ENCODE measurements at places on chromosomes 2 and 18.

DNA sequence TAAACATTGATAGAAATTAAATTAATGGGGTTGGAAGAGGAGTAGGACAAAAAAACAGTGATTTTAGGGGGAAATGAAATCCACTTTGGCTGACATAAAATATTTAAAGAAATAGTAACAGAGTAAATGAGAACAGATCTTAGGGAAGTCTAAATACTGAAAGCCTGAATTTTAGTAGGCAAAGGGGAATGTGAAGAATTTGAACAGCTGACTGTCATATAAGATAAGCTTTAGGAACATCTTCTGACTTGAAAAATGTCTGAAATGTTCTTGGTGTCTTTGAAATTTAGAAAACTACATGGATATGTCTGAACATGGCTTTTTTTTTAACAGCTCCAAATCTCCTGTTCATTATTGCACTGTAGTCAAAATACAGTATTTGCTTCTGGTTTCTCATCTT is 150.3 kb downstream of the CALCRL start:
- no peak overlapping the region for H3K27ac ChIP-seq
- H3K4me3 ChIP-seq, result no peak overlapping the region
- H3K36me3 ChIP-seq, result no peaks in the 10 kb centered on the region
- no peak for DNase-seq
- H3K27me3 ChIP-seq, result no peaks in the 10 kb centered on the region

GRCh38 chr2:176297067-176297466 is 27.8 kb downstream of the MTX2 start:
- H3K27me3 ChIP-seq, result no peaks in the 10 kb centered on the region
- H3K36me3 ChIP-seq, result no peaks in the 10 kb centered on the region
- no peak for DNase-seq
- no peaks in the 10 kb centered on the region for H3K4me1 ChIP-seq
- H3K4me3 ChIP-seq, result no peak overlapping the region

DNA sequence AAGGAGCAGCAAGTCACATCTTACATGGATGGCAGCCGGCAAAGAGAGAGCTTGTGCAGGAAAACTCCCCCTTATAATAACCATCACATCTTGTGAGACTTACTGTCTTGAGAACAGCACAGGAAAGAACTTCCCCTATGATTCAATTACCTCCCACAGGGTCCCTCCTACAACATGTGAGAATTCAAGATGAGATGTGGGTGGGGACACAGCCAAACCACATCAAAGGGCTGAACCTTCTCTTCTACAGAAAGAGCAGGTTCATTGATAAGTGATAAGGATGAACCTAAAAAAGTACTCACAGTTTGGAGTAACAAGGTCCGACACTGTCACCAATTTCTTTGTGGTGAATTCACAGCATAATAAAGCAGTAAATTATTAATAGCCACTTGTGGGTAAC is 422.2 kb upstream of the FSIP2 start:
- no peaks in the 10 kb centered on the region for H3K27me3 ChIP-seq
- H3K36me3 ChIP-seq, result no peaks in the 10 kb centered on the region
- H3K4me1 ChIP-seq, result no peaks in the 10 kb centered on the region
- H3K4me3 ChIP-seq, result no peak overlapping the region

DNA sequence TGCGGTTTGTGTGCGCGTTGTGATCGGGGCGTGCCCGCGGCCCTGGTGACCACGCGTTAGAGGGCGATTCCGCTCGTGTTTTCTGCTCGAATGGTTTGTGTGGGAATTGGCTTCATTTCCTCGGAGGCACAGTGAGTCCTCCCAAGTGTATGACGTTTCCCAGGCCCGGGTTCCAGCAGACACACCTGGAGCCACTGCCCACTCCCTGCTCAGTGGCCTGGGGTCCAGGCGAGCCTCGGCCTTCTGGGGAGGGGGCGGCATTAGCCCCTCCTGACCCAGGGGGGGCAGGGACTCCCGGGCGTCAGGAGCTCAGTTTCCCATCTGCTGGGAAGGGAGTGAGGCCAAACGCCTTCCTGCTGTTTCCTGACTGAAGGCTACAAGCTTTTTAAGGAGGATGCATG is 92.1 kb downstream of the NFATC1 start:
- no peak overlapping the region for H3K4me3 ChIP-seq
- no peaks in the 10 kb centered on the region for H3K36me3 ChIP-seq
- H3K27me3 ChIP-seq, result no peaks in the 10 kb centered on the region
- no peaks in the 10 kb centered on the region for H3K4me1 ChIP-seq
- no peak overlapping the region for H3K27ac ChIP-seq
- no peak for DNase-seq

DNA sequence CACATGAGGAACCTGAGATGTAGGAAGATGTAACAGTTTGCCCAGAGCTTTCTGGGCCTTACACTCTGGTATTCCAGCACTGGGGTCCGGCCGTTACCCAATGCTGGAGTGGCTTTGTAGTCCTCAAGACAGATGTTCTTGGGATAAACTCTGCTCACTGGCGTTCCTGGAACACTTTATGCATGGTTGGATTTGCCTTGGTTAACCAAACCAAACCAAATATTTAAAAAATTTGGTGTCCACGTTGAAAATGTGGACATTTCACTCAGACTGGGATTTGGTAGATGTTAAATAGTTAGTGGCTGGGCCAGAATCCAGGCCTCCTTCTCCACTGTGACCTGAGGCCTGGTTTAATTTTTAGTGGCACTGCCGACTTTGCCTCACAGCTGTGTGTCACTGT is 81.5 kb downstream of the ACOXL start:
- H3K27ac ChIP-seq, result no peak overlapping the region
- no peaks in the 10 kb centered on the region for H3K27me3 ChIP-seq
- peaks cover 4% of the 10 kb centered on the region for H3K4me1 ChIP-seq
- H3K4me3 ChIP-seq, result no peak overlapping the region
- no peak for DNase-seq

DNA sequence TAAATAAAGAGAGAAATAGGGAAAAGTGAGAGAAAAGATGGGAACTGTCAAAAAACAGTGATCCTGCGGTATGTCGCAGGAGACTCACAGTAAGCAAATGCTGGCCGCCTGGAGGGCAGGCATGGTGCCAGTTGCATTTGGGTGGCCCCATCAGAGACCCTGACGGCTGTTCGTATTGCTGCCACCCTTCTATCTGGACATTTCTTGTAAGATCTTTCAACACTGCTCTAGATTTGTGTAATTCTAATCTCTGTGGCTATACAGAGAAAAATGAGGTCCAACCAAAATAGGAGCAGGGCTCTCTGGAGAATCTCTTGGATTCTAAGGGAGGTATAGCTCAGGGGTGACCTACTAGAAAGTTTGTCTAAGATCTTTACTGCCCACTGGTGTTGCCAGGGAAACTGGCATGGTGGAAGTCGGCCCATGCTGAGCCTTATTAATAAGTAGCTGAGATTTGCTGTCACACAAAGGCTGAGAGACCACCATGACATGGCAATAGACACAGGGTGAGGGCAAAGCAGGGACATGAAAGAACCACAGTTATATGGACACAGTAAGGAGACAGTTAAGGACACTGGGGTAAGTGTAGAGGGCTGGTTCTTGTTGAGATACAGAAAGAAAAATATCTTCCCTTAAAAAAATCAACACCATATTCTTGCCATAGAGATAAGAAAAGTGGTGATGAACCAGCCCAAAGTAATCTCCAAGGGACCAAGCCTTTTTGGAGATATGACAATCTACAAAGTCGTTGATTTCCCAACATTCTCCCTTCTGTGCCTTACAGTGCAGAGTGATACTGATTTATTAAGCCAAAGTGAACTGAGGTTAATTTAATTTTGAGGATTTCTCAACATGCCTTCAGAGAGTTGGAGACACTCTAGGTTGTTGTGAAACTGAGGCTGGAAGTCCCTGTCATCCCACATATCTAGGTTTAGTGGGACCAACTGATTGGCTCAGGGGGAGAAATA is 26.4 kb upstream of the FZD7 start:
- no peaks in the 10 kb centered on the region for H3K36me3 ChIP-seq
- no peak for DNase-seq
- no peaks in the 10 kb centered on the region for H3K27me3 ChIP-seq
- H3K4me1 ChIP-seq, result no peaks in the 10 kb centered on the region

DNA sequence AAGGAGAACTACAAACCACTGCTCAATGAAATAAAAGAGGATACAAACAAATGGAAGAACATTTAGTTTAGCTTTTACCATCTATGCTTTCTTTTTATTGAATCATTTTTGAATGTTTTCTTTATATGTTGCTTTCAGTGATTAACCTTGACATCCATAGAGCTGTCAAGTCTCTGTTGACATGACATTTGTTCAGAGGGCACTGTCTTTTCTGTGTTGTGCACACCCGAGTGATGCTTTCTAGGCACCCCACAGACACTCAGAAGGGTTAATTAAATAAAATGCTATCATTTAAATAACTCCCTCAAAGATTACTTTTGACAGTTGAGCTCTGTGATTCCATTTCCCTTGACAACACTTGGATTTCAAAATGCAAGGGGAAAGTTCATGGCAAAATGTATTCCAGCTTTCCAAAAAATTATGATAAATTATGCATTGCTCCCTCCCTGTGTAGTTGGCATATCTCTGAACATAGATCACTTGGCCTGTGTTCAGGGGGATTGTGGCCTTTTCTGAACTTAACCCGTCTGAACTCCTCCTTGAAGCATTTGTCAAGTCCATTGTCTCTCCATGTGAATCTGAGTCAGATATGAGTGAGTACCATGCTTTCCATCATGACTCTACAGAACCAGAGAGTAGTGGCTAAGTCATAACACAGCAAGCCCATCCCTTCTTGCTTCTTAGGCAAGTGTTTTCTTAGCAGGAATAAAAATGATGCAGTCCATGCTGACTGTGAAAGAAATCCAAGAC is 372.6 kb downstream of the RPRM start:
- H3K4me3 ChIP-seq, result no peak overlapping the region
- H3K27me3 ChIP-seq, result no peaks in the 10 kb centered on the region
- no peaks in the 10 kb centered on the region for H3K4me1 ChIP-seq
- H3K36me3 ChIP-seq, result no peaks in the 10 kb centered on the region
- H3K27ac ChIP-seq, result no peak overlapping the region

DNA sequence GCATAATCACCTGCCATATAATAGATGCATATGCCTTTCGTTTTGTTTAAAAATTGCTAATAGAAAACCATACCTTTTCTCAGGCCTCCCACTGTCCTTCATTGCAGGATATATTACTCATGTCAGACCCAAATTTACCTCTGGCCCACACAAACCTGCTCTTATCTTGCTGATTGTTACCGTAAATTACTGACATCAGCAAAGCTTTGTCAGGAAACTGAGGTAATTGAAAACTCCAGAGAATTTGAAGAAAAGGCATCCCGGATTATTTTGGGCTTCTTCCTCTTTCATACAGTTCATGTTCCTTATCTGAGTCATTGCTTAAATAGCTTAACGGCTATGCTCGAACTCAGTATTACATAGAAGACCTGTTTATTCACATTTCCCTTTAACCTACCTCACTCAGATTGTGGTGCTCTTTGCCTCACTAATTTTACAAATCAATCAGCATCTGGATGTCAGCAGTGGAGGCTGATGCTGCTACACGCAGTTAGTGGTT is 145.7 kb downstream of the ZEB2 start:
- no peaks in the 10 kb centered on the region for H3K36me3 ChIP-seq
- peaks cover 6% of the 10 kb centered on the region for H3K4me1 ChIP-seq
- no peaks in the 10 kb centered on the region for H3K27me3 ChIP-seq
- no peak for DNase-seq
- no peak overlapping the region for H3K4me3 ChIP-seq

GRCh38 chr2:3189961-3190360 is 187.7 kb downstream of the EIPR1 start:
- no peak for DNase-seq
- no peaks in the 10 kb centered on the region for H3K36me3 ChIP-seq
- no peak overlapping the region for H3K4me3 ChIP-seq
- H3K4me1 ChIP-seq, result no peaks in the 10 kb centered on the region
- no peaks in the 10 kb centered on the region for H3K27me3 ChIP-seq

DNA sequence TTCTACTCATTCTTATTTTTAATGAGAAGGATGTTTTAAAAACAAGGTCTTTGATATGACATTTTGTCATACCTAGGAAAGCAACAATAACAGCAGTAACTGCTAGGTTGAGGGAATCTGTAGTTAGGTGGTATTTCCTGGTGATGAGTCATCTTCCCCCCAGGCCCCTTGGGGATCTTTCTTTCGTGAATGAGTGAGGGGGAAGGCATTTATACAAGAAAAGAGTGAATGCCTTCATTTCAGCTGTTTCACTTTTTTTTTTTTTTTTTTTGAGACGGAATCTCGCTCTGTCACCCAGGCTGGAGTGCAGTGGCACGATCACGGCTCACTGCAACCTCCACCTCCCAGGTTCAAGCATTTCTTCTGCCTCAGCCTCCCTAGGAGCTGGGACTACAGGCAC is 108.6 kb downstream of the MAP4K4 start:
- no peak for DNase-seq
- H3K27ac ChIP-seq, result no peak overlapping the region
- H3K27me3 ChIP-seq, result no peaks in the 10 kb centered on the region
- no peaks in the 10 kb centered on the region for H3K36me3 ChIP-seq

DNA sequence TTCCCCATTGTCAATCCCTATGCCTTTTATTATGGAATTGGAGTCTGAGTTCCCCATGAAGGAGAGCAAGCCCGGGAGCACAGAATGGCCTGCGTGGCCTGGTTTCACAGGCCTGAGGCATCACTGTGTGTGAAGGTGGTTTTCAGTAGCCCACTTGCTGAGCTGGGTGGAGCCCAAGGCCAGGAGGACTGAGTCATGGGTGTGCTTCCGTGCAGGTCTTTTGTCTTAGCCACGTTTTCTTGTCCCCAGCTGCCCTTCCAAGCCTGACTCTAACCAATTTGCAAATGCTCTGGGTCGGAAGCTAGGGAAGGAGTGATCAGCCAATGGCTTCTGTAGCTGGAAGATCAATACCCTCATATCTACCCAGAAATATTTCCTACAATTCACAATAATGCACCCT is 119.2 kb downstream of the MAPK4 start:
- no peak overlapping the region for H3K4me3 ChIP-seq
- no peaks in the 10 kb centered on the region for H3K36me3 ChIP-seq
- H3K27ac ChIP-seq, result no peak overlapping the region
- DNase-seq, result no peak
- no peaks in the 10 kb centered on the region for H3K4me1 ChIP-seq
